DMS79 (cell line): ENCODE measurements at places on chromosomes 13 and 19.

GRCh38 chr19:40862333-40862732 lies 12.1 kb upstream of the CYP2A6 start:
- DNase-seq = no peak

- DNase-seq = no peak
Observed at GRCh38 chr19:10518444-10519361, 1.5 kb upstream of the S1PR5 start.

DNA sequence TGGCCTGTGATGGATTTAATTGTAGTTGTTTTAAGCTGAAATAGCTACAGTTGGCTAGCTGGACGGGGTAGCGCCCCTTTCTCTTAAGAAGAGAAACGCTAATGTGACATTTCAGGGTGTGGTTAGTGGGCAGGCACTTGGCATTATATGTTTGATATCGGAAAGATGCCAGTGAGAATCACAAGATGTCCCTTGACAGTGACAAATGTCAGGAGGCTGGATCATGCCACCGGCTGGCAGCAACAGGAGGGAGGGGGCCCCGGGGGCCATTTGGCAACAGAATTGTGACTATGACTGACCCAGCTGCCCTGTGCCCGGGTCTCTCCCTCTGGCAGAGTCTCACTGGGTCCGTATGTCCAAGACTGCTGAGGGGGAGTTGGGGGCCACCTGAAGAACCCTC lies 4.7 kb downstream of the DCAF15 start:
- DNase-seq = no peak

DNA sequence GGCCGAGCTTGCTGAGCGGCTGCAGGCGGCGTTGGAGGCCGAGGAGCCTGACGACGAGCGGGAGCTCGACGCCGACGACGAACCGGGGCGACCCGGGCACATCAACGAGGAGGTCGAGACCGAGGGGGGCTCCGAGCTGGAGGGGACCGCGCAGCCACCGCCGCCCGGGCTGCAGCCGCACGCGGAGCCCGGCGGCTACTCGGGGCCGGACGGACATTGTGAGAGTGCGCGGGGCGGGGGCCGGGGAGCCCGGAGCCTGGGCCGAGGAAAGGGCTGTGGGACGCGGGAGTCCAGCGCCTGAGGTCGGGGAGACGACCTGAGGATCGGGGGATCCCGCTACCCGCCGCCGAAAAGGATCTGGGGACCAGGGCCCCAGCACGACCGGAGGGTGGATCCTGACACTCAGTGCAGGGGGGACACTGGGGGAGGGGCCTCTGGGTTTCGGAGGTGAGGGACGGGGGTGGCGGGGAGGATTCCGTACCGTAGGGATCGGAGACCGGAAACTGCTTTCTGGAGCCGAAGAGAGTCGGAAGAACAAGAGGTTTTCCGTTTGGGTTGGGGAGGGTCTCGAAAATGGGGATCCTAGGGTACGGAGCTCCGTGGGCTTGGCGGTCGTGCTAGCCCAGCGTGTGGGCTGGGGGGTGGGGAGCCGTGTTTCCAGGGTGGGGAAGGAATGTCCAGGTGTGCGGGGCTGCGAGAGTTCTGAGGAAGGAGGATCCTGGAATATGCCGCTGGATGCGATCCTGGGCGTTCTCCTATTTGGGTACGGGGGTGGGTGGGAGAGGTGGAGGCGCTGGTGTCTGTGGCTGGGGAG lies 616 bp downstream of the HNRNPUL1 start:
- peak; percentile 10 for DNase-seq

DNA sequence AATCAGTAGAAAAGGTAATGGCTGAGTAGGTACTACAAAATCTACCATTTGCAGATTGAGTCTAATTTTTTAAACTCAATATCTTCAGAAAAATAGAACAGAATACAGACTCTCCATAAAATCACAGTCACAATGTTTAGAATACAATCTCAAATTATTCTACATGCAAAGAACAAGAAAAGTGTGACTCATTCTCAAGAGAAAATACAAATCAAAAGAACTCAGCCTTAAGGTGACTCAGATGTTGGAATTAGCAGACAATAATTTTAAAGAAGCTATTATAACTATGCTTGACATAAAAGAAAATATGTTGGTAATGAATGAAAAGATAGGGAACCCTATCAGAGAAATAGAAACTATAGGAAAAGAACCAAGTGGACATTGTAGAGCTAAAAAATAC lies 78.9 kb downstream of the RXFP2 start:
- DNase-seq = no peak

- no peak for DNase-seq
Observed at GRCh38 chr19:40144151-40144550, 47.1 kb upstream of the MAP3K10 start.

- DNase-seq = no peak
Observed at GRCh38 chr13:85799097-85799582, at the start of gene SLITRK6. TSS of gene SLITRK6 (minus strand) at chr13:85799419. CDS start at chr13:85796508, 2,911 bp downstream.

DNA sequence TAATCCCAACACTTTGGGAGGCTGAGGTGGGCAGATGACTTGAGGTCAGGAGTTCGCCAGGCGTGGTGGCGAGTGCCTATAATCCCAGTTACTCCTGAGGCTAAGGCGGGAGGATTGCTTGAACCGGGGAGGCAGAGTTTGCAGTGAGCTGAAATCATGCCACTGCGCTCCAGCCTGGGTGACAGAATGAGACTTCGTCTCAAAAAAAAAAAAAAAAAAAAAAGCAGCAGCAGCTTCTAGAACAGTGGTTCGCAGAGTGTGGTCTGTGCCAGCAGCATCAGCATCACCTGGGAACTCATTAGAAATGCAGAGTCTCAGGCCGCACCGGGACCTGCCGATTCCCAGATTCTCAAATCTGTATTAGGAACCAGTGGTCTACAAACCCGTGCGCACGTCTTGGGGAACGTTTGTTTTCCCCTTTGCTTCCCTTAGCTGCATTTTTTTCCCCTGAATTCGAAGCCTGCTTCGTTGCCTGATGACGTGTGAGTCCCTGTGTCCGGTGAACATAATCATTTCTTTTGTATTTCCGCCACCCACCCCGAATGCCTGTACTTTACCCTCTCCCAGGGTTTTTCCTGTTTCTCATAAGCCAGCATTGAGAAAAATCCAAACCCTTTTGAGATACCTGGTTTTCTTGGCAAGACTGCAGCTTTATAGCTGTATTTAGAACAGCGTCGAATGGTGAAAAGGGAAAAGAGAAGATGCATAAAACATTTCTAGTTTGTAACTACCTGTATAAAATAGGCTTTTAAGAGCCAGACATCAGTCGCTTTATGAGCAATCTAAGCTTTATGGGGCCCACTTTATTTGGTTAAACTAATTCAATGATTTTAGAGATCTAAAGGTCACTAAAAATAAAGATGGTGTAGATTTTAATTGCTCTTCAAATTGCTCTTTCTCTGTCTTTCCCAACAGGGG lies 49.8 kb downstream of the BICRA start:
- no peak for DNase-seq

GRCh38 chr19:1610579-1610978 lies 5.3 kb upstream of the UQCR11 start:
- DNase-seq = no peak

DNA sequence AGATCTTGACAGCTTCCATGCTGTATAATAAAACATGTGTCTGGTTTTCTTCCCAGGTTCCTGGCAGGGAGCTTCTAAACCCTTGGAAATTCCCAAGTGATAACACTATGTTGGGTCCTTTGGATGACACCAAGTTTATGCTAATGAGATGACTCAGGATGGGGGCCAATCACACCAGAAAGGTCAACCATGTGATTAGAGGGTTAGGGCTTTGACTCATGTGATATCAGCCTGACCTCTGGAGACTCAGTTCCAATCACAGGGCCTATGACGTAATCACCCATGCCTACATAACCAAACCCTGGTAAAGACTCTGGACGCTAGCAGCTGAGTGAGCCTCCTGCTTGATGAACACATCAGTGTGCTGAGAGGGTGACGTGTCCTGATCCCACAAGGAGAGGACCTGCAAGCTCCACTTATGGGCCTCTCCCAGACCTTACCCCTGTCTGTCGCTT lies 203.6 kb downstream of the DCLK1 start:
- no peak for DNase-seq

DNA sequence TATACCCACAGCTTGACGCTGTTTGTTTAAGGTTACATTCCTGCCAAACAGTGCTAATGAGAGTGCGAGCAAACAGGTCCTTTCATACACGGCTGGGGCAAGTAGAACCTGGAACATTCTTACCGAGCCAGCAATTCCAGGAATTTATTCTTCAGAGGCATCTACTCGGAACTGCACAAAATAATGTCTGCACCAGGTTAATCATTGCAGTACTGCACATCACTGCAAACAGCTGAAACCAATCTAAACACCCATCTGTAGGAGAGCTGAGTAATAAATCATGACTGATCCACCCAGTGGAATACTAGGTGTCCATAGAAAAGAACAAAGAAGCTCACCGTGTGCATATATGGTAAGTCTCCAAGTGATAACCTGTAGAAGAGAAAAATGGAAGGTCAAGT lies 1.2 kb upstream of the ZNF579 start:
- no peak for DNase-seq

GRCh38 chr13:31322702-31323405 lies 123.1 kb downstream of the B3GLCT start:
- no peak for DNase-seq

GRCh38 chr13:40186041-40186440 lies 480.4 kb downstream of the FOXO1 start:
- DNase-seq = no peak

GRCh38 chr19:30360376-30361106 lies 11.6 kb upstream of the ZNF536 start:
- no peak for DNase-seq

GRCh38 chr19:10966809-10967208 lies 6.0 kb downstream of the SMARCA4 start:
- DNase-seq = no peak

DNA sequence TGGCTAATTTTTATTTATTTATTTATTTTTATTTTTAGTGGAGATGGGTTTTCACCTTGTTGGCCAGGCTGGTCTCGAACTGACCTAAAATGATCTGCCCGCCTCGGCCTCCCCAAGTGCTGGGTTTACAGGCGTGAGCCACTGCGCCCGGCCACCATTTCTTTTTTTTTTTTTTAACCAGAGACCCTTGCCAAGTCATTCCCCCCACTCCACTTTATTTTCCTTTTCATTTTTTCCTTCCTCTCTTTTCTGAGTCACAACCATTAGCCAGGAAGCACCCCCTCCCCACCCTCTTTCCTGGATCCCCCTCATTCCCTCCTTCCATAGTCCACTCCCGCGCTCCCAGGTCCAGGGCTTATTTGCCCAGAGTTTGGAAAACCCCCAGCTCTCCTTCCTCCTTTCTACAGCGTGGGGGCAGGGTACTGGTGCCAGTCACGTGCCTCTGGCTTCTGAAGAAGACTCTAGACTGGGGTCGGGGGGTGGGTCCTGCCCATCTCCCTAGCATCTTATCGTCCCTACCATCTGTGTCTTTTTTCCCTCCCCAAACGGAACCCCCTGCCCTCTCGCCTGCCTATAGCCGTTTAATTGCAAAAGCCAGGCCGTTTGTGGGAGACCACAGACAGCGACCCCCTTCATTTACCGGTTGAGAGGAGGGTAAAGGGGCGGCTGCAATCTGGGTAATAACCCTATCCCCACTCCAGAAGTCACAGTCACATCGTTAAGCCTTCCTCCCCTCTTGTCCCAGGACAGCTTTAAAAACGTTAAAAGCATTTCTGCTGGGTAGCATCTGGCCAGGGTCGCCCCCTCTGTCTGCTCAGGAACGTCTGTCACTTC lies 1.1 kb upstream of the CALR start:
- DNase-seq = peak; percentile 89

- DNase-seq = no peak
Observed at GRCh38 chr13:41587490-41587889, 130.1 kb downstream of the RGCC start.

GRCh38 chr19:41637484-41637883 lies 10.6 kb upstream of the CEACAM4 start:
- DNase-seq = no peak

- no peak for DNase-seq
Observed at GRCh38 chr13:74219566-74219965, 85.4 kb upstream of the KLF12 start.

DNA sequence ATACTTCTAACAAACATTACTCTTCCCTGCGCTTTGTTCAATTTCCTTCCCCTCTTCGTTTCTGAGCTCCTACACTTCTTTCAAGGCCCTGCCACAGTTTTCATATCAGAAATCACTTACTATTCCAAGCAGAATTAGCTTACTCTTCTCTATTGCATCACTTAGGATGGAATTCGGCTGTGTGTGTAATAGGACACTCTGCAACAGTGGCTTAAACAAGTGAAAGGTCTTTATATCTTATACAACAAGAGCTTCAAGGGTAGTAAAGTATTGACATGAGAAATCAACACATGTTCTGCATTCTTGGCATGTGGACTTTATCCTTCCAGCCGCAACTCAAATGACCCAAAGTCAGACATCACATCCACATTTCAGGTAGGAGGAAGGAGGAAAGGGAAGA lies 279.6 kb downstream of the PCDH20 start:
- DNase-seq = no peak

- no peak for DNase-seq
Observed at GRCh38 chr19:20969898-20970297, 46.8 kb downstream of the ZNF85 start.

DNA sequence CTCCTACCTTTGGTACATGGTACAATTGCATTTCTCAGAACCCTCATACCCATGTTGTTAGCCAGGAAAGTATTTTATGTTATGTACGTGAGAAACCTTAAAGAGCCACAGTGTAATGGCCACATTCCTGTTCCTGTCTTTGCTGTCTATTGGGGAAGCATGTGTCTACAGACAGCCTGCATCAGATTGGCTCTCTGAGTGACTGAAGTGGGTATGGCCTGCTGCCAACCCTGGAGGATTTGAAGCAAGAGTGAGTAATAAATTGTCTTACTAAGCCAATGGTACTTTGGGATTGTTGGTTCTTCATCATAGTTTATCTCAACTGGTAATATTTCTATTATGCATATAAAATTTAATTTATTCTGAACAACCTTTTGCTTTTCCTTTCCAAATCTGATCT lies 574.1 kb downstream of the LMO7 start:
- DNase-seq = no peak

- no peak for DNase-seq
Observed at GRCh38 chr19:7004313-7004931, 16.8 kb downstream of the MBD3L2B start.

GRCh38 chr19:42285988-42286348 lies 16.0 kb upstream of the PRR19 start:
- DNase-seq = no peak

DNA sequence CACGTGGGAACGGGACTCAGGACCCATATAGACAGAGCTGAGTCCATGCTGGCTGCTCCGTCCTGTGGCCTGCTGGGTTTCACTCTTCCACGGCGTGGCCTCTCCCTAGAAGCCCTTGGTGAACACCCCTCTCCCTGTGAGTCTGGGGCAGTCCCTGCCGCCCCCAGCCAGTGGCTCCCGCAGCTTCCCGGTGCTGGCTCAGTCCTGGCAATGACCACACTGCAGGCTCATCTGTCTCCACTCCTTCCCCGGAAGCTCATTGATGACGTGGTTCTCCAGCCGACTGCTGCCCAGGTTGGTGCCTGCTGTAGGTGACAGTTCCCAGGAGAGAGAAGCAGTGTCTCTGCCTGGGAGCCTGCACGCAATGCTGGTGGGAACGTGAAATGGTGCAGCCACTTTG lies 2.1 kb upstream of the TEX29 start:
- DNase-seq = no peak
